Activated CD4-positive, alpha-beta T cell treated with anti-CD3 and anti-CD28 coated beads, Interleukin-2, amount 50 U/mL, for 48 hours (primary cell): ENCODE measurements at places on chromosomes 3 and 15.

GRCh38 chr3:141920701-141921100 is 44.3 kb downstream of the ATP1B3 start:
- no peak for DNase-seq

- DNase-seq, result no peak
Observed at GRCh38 chr3:189985948-189986347, 134.7 kb downstream of the P3H2 start.

DNA sequence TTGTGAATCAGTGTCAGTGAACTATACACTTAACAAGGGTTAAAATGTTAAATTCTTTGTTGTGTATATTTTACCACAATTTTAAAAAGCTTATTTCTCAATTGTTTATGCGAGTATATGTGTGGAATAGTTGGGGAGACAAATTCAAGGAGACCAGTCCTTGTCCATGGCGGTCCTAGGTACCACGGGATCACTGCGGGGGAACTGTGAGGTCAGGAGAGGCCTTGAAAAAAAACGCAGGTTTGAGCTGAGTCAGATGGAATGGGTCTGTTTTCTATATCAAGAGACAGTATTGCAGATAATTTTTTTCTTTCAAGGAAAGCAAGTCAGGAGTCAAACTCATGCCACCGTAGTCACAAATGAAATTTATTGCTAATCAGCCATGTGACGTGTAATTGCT is 18.5 kb downstream of the IGF1R start:
- DNase-seq, result no peak

GRCh38 chr15:66825139-66825538 is 123.1 kb downstream of the SMAD6 start:
- no peak for DNase-seq
